ENCODE measurements at places on chromosomes 13 and 19.

DNA sequence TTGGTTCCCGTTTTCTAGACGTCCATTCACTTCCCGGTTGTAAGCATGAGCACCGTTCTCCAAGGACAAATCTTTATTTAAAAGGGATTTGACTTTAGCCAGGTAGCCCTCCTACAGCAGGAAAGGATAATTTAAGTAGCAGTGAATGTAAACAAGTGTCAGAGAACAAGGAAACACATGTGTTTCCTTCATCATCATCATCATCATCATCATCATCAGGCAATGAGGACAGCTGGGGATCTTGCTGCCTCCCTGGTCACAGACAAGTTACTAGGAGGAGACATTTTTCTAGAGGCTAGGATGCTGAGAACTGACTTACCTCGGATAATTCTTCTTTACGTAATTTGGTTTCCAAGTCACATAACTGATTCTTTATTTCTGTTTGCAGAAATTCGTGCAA lies 14.3 kb downstream of the DNMT1 start:
- no peak for DNase-seq

DNA sequence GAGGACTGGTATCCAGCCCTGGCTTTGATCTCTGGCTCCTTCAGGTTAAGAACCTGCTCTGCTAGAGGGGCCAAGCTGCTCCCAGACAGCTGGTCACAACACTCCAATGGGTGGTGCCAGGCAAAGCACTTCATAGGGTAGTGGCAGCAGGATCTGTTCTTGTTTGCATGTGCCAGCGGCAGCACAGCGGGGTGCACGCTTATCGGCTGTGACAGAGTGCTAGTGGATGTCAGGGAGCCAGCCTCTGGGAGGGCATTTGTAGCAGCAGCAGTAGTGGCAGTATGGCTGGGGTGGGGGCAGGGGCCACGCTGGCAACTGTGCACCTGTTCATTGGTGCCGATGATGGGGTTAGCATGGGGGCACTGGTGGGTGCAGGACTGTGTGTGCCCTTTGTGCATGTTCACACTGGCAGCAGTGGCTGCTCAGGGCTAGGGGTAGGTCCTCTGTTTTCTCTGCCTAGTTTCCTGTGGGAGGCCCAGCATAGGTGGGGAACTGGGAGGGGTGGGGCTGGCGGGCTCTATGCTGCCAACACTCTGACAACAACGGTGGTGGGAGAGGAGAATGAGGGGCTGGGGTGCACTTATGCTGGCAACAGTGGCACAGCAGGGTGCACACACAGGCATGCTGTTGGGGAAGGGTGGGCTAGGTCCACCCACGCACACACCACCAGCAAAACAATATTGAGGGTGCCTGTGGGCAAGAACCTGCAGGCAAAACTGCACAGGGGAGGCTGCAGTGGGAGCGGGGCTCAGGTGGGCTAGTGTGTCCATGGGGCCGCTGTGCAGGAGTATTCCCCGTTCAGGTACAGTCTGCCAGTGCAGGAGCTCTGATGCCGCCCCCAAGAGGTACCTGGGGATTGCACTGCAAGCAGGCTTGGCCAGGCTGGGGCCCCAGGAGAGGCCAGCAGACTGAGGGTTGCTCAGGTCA lies 19.3 kb downstream of the AP1M1 start:
- DNase-seq, result no peak

GRCh38 chr19:29687897-29688728 lies 22.9 kb downstream of the PLEKHF1 start:
- no peak for DNase-seq

DNA sequence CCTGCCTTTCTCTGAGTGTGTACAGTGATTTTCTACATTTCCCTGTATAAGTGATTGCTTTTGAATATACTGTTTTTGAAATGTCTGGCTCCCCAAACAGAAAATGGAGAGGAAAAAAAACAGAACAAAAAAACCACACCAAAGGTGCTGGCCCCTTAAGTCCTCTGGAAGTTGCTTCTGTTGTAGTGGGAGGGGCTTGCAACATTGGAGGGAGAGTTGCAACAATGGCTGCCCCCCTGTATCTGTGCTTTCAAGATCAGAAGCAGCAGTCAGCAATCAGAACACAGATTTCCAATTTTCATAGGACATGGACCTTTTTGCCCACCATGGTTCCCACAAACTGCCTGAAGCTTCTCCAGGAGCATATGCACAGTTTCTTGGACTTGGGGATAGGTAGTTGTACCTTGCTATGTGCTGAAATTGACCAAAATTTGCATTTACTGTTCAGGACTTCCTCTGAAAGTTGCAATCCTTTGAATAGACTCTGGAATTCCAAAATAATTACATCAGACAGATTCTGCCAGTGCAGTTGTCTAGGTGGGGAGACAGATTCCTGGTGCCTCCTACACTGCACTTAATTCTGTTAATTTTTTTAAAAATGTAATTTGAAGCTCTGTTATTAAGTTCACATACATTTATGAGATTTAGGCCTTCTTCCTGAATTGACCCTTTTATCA lies 13.8 kb downstream of the BIVM start:
- DNase-seq, result no peak

GRCh38 chr19:46107371-46107770 lies 17.1 kb downstream of the IGFL3 start:
- DNase-seq, result no peak

- DNase-seq, result no peak
These were observed 83.8 kb upstream of the KL start for GRCh38 chr13:32932376-32932775.

DNA sequence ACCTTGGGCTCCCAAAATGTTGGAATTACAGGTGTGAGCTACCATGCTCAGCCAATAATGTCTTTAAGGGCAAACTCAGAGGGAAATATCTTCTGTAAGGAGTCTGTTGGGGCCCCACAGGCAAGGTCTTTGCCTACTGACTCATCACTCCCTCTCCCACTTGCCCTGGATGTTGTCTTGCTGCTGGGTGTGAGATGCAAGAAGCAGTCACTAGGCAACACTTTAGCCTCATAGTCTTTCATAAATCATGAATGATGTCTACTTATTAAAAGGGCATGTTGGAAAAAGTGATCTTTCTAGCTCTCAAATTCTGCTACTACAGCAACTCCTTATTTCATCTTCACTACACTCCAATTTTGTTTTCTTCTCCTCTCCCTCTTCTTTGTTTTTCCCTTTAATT lies 34.6 kb upstream of the SLC10A2 start:
- no peak for DNase-seq

GRCh38 chr13:110876609-110877008 lies 38.3 kb downstream of the ANKRD10 start:
- no peak for DNase-seq

DNA sequence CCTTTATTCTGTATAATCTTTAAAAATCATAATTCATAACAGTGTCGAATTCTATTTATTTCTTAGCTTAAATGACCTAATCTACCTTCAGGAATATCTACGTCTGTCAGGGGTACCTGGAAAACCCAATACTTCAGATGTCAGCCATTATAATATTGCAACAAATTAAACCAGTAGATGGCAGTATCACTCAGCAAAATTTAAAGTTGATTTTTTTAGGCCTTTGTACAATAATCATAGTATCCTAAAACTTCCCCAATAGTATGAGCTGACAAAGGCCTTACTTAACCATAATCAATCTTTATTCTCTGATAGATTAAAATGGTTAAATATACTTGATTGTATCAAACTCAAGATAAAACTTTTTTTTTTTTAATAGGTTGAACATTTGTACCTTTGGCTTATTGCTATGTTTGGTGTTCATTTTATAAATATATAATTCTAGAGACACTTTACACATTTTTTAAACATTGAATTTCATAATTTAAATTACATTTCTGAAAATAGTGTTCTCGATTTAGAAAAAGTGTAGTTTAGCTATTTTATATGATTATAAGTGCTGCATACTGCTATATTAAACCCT lies 830.2 kb upstream of the SPRY2 start:
- no peak for DNase-seq

- no peak for DNase-seq
These were observed 16.8 kb upstream of the FFAR2 start for GRCh38 chr19:35431145-35431807.

DNA sequence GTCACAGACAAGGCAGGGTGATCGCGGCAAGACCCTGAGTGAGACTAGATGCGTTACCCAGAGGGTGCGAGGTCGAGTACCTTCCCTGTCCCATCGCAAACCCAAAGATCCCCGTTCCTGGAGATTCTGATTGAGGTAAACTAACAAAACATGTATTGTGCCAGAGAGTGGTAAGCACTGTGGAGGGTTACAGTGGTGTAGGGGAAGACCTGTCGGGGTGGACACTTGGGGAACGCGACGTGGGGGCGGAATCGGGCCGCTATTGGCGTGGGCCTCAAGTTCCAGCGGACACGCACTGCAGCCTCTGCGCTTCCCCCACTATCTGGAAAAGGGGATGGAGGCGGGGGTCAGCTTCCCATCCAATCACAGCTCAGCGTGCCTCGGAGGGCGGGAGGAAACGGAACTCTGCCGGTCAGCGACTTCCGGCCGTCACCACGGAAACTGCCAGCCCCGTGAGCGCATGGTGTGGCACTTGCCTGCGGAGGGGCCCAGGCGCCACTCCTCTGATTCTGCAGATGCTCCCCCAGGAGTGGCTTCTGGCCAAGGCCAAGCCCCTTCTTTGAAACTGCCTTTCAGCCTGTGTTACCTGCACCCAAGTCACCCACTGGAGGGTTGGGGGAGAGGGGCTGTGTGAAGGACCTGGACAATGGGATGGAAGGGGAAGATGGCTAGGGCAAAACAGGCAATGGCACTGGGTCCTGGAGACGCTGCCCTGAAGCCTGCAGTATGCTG lies 1.0 kb upstream of the UBE2M start:
- peak; percentile 80 for DNase-seq
